Stimulated activated CD8-positive, alpha-beta memory T cell treated with anti-CD3 and anti-CD28 coated beads, Interleukin-4, amount 100 ng/mL, for 1 hour (primary cell): ENCODE measurements at places on chromosomes 3 and 15.

DNA sequence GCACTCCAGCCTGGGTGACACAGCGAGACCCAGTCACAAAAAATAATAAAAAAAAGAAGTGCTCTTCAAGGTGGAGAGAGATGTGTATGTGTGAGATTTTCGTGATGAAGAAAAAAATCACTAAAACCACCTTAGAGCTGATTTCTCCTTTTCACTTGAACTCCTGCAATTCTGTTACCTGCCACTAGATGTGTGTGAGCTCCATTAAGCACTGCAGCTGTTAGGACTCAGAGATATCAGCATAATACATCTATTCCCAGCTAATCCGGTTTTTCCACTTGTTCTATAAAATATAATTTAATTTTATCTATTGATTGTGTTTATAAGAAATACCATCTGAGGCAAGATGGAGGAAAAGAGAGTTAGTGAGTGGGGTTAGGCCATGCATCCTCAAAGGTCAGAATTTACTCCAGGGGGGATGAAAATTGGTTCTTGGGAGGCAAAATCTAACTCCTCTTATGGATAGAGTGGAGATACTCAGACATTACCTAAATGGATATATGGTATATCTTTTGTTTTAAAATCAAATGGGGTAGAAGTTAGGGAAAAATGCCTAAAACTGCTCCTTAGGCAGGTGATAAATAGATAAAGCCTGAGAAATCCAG is 152.7 kb downstream of the IL20RB start:
- DNase-seq: no peak

DNA sequence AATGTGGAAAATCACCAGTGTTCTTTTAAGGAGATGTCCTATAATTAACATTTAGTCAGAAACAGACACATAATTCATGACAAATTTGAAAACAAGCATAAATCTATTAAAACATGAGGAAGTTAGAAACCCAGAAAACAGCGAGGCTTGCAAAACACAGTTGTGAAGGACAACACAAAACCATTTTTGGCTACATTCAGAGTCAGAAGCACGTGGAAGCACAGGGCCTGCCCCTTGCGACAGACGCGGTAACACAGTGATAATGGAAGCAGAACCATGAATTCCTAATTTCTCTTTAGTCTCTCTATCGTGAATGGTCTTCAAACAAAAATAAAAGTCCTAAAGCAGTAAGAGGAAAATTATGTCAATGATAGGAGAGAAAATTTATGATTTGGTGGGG is 12.2 kb downstream of the NCEH1 start:
- no peak for DNase-seq

- no peak for DNase-seq
These were observed 91.1 kb upstream of the SLC24A5 start for GRCh38 chr15:48029642-48030041.

DNA sequence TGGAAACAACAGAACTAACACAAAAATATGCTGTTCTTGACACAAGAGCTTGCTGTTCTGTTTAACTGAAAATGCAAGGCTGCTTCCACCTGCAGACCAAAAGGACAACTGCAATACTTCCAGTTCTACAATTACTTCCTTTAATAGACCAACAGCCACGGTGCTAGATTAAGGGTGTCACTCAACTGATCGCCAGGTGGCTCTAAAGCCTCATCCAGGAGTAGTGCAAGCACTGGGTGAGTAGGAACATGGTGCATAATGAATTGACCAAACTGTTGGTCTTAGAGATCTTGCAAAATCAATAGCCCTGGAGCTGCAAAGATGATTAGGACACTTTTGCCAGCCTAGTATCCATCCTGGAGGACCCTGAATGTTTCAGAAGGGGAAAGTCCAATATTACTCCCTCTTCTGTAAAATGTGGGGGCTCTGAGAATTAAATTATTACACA is 3.6 kb upstream of the CLDN16 start:
- no peak for DNase-seq
